Activated CD4-positive, alpha-beta T cell treated with anti-CD3 and anti-CD28 coated beads, Interleukin-2, amount 10 ng/mL, durations not matched to agents 7 days and 5 days (primary cell): ENCODE measurements at places on chromosomes 2 and 18.

DNA sequence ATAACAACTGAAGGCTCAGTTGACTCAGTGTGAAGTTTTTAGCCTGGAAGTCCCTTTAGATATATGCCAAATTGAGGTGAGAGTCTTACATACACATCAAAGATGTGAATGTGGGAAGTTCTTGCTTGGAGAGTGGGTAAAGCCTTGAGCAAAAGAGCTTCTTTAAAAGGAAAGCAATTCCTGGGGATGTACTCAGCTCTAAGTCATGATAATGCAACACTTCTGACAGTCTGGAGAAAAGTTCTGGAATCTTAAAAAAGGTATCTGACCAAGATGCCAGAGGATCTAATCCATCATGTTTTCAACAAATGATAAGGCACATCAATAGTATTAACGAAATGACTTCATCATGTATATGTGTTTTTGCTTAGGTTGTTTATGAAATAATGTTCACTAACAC lies 351.2 kb downstream of the CDH19 start:
- H3K27ac ChIP-seq, result no peak overlapping the region
- H3K27me3 ChIP-seq, result no peaks in the 10 kb centered on the region
- no peak for DNase-seq
- H3K4me3 ChIP-seq, result no peak overlapping the region
- H3K4me1 ChIP-seq, result no peaks in the 10 kb centered on the region
- no peaks in the 10 kb centered on the region for H3K36me3 ChIP-seq

DNA sequence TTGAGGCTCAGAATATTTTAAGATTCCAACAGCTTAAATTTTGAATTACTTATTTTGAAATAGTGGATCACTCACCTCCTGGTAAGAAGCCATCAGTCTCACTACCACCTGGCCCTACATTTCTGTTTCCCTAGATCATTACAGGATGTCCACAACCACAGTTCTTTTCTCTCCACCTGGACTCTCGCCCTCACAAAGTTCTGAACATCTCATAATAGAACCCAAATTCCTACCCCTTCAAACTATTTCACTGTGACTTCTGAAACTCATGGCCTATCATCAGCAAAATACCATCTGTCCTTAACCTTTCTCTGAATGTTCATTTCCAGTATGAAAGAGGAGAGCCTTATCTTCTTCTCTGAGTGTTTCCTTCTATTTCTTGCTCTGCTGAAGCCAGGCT lies 299.2 kb upstream of the MGAT5 start:
- no peaks in the 10 kb centered on the region for H3K4me1 ChIP-seq
- no peak overlapping the region for H3K4me3 ChIP-seq
- no peak overlapping the region for H3K27ac ChIP-seq
- DNase-seq, result no peak
- peaks cover 14% of the 10 kb centered on the region for H3K27me3 ChIP-seq

- peak overlapping the region; percentile 94 for H3K27ac ChIP-seq
- H3K27me3 ChIP-seq, result no peaks in the 10 kb centered on the region
- DNase-seq, result no peak
- H3K36me3 ChIP-seq, result peaks cover 81% of the 10 kb centered on the region
- H3K4me3 ChIP-seq, result no peak overlapping the region
Observed at GRCh38 chr2:162056796-162057399, 17.1 kb downstream of the DPP4 start.

DNA sequence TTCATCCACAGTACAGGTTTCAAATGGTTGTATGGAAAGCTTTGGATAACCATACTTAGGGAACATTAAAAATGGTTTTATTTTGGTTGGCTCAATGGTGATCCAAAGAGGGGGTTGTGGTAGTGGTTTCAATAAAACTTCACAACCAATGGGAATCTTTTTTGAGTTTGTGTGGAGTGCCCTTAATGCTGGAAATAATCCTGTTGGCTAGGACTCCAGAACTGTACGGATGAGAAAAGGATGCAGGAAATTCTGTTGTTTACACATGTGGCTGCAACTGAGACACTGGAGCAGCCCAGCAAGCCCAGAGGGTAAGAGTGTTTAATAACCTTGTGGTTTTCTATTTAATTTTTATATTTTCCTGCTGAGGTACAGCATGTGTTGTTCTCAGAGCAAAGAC lies at the start of gene CCDC102B:
CCDC102B (plus strand) TSS at position 210 of the 400 bp plus-strand sequence. CDS start 38,684 bp downstream, outside the sequence.
- H3K36me3 ChIP-seq, result no peaks in the 10 kb centered on the region
- DNase-seq, result no peak
- H3K27ac ChIP-seq, result no peak within 1 kb of the TSS
- H3K4me1 ChIP-seq, result no peaks in the 10 kb centered on the region
- H3K4me3 ChIP-seq, result no peak within 1 kb of the TSS

GRCh38 chr2:98455494-98455976 lies 10.9 kb downstream of the INPP4A start:
- H3K27me3 ChIP-seq, result no peaks in the 10 kb centered on the region
- H3K36me3 ChIP-seq, result peaks cover 65% of the 10 kb centered on the region
- peak overlapping the region; percentile 49 for H3K4me3 ChIP-seq
- peak overlapping the region; percentile 88 for H3K27ac ChIP-seq
- peak; percentile 65 for DNase-seq

GRCh38 chr2:176766005-176766404 lies 446.6 kb upstream of the HNRNPA3 start:
- H3K27ac ChIP-seq, result no peak overlapping the region
- H3K36me3 ChIP-seq, result no peaks in the 10 kb centered on the region
- peaks cover 19% of the 10 kb centered on the region for H3K27me3 ChIP-seq
- no peak overlapping the region for H3K4me3 ChIP-seq
- DNase-seq, result no peak

GRCh38 chr2:106113361-106113966 lies 80.6 kb downstream of the UXS1 start:
- H3K4me1 ChIP-seq, result no peaks in the 10 kb centered on the region
- H3K27ac ChIP-seq, result no peak overlapping the region
- no peak overlapping the region for H3K4me3 ChIP-seq
- no peaks in the 10 kb centered on the region for H3K27me3 ChIP-seq
- peaks cover 46% of the 10 kb centered on the region for H3K36me3 ChIP-seq
- DNase-seq, result no peak

GRCh38 chr2:38214209-38214717 lies 138.3 kb upstream of the CYP1B1 start:
- no peaks in the 10 kb centered on the region for H3K36me3 ChIP-seq
- peak; percentile 8 for DNase-seq
- H3K27me3 ChIP-seq, result peaks cover 18% of the 10 kb centered on the region
- peak overlapping the region; percentile 73 for H3K27ac ChIP-seq

DNA sequence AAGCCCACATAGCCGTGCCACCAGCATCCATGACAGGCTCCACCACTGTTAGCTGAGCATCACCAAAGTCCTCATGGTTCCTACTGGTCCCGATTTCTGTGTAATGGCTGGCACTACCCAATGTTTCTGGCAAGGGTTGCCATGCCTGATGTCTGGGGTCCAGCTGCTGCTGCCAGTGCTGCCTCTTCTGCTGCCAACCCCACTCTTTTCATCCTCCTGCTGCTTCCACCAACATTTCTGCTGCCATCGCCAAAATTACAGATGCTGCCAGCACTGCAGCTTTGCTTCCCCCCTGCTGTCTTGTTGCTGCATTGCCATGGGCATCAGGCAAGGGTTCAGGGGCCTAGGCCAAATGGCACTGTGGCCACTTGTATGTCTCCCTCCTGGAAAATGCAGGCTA lies 152.9 kb downstream of the LRRTM1 start:
- DNase-seq, result no peak
- no peak overlapping the region for H3K27ac ChIP-seq
- no peaks in the 10 kb centered on the region for H3K4me1 ChIP-seq
- H3K27me3 ChIP-seq, result no peaks in the 10 kb centered on the region
- no peaks in the 10 kb centered on the region for H3K36me3 ChIP-seq

GRCh38 chr2:106565599-106565998 lies 78.4 kb downstream of the CD8B2 start:
- DNase-seq, result no peak
- H3K27me3 ChIP-seq, result no peaks in the 10 kb centered on the region
- no peak overlapping the region for H3K4me3 ChIP-seq
- no peak overlapping the region for H3K27ac ChIP-seq
- peaks cover 8% of the 10 kb centered on the region for H3K4me1 ChIP-seq

- H3K4me1 ChIP-seq, result no peaks in the 10 kb centered on the region
- no peak for DNase-seq
- H3K27ac ChIP-seq, result no peak overlapping the region
- H3K27me3 ChIP-seq, result no peaks in the 10 kb centered on the region
Observed at GRCh38 chr2:149613704-149614103, 26.1 kb upstream of the MMADHC start.

- no peak for DNase-seq
- no peaks in the 10 kb centered on the region for H3K27me3 ChIP-seq
- H3K27ac ChIP-seq, result no peak overlapping the region
- no peak overlapping the region for H3K4me3 ChIP-seq
Observed at GRCh38 chr2:238893349-238894000, 45.6 kb downstream of the TWIST2 start.

DNA sequence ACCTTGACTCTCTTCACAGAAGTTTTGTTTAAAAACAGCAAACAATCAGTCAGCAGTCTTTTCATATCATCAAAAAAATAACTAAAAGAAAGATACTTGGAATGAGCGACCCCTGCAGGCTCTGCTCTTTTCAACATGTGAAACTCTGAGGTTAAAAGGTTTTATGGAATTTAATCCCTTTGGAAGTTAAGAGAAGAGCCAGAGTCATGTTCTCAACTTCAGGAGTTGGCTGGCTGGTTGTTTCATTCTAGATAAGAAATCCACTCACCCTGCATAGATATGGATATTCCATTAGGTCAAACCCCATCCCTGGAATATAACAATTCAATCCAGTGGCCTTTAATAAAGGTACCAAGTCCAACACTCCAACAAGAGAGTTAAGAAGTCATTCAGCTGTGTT lies 115.6 kb upstream of the RMDN2 start:
- no peak overlapping the region for H3K4me3 ChIP-seq
- peaks cover 3% of the 10 kb centered on the region for H3K27me3 ChIP-seq
- DNase-seq, result no peak
- no peaks in the 10 kb centered on the region for H3K36me3 ChIP-seq
- no peaks in the 10 kb centered on the region for H3K4me1 ChIP-seq

DNA sequence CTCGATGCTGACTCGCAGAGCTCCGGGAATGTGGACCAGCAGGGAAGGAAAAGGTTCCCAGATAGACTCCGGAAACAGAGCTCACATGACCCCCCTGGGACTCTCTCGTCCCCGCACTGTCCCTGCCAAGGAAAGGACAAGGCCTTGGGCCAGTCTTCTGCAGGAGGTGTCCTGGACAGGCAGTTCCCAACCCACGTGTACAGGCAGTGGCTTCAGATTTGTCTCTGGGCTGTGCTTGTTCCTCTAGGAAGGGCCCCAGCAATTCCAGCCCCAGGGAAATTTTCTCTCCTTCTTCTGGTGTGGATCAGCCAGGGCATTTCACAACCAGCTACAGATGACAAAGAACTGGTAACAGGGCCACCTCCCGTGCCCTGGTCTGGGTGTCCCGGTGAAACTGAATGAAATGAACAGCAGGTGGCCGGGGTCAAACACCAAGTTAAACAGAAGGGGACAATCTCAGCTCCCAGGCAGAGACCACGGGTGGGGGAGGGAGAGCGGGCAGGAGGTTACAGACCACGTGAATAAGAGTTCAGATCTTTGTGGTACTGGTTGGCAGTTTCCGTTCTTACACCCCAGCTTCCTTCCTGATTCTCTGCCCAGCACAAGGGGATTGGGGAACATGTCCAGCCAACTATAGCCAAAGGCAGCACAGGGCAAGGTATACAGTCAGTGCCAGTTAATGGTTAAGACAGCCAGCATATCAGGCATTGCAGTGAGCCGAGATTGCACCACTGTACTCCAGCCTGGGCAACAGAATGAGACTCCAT lies 52.2 kb upstream of the CAB39 start:
- H3K4me1 ChIP-seq, result peaks cover 97% of the 10 kb centered on the region
- peak; percentile 69 for DNase-seq
- peak overlapping the region; percentile 78 for H3K4me3 ChIP-seq
- no peaks in the 10 kb centered on the region for H3K27me3 ChIP-seq
- H3K27ac ChIP-seq, result peak overlapping the region; percentile 91
- peaks cover 22% of the 10 kb centered on the region for H3K36me3 ChIP-seq

DNA sequence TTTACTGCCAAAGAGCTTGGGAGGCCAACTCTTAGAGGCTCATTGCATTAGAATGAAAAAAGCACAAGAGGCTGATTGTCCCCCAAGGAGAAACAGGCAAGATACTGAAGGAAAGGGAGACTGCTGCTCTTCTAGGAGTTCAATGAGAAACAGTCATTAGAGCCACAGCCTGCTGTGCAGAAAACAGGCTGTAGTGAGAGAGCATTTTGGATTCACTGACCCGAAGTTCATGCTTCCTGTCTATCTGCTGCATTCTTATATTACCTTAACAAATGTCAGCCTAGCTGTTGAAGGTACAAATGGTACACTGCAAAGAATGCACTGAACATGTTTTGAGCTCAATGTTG lies 423.3 kb downstream of the SETBP1 start:
- H3K4me3 ChIP-seq, result no peak overlapping the region
- DNase-seq, result no peak
- no peaks in the 10 kb centered on the region for H3K36me3 ChIP-seq
- no peak overlapping the region for H3K27ac ChIP-seq
- peaks cover 2% of the 10 kb centered on the region for H3K4me1 ChIP-seq

- no peaks in the 10 kb centered on the region for H3K27me3 ChIP-seq
- DNase-seq, result no peak
Observed at GRCh38 chr2:188159484-188159883, 132.2 kb upstream of the GULP1 start.

GRCh38 chr18:59927246-59927825 lies 27.5 kb downstream of the PMAIP1 start:
- no peak for DNase-seq
- H3K27ac ChIP-seq, result no peak overlapping the region
- peaks cover 29% of the 10 kb centered on the region for H3K4me1 ChIP-seq
- H3K27me3 ChIP-seq, result peaks cover 3% of the 10 kb centered on the region
- no peaks in the 10 kb centered on the region for H3K36me3 ChIP-seq
- no peak overlapping the region for H3K4me3 ChIP-seq

GRCh38 chr2:124201713-124202112 lies 176.6 kb downstream of the CNTNAP5 start:
- no peak for DNase-seq
- H3K27me3 ChIP-seq, result no peaks in the 10 kb centered on the region
- H3K27ac ChIP-seq, result no peak overlapping the region
- H3K4me1 ChIP-seq, result no peaks in the 10 kb centered on the region
- H3K4me3 ChIP-seq, result no peak overlapping the region
